ENCODE measurements at places on chromosomes 16 and 17.

GRCh38 chr17:5584383-5585286 lies at the start of gene NLRP1:
Gene NLRP1, minus strand, starts transcription at chr17:5584509. Its CDS starts 552 bp downstream, at chr17:5583957.
- DNase-seq: peak; percentile 98

DNA sequence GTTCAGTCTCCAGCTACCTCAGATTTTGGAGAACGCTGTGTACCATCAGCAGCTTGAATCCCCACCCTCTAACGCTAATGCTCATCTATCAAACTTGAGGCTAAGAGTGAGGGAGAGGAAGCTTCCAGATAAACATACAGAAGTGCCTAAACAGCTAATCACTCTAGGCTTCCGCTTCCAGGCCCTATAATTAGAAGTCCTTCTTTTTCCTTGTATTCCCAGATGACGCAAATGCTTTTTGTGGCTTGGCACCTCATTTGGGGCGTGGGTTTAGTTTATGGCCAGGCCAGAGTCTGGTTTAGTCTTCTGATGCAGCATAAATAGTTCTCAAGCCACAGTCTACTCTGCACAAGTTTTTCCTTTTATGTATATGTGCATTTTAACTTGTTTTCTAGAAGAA lies 263.4 kb downstream of the BCAS3 start:
- DNase-seq: no peak

DNA sequence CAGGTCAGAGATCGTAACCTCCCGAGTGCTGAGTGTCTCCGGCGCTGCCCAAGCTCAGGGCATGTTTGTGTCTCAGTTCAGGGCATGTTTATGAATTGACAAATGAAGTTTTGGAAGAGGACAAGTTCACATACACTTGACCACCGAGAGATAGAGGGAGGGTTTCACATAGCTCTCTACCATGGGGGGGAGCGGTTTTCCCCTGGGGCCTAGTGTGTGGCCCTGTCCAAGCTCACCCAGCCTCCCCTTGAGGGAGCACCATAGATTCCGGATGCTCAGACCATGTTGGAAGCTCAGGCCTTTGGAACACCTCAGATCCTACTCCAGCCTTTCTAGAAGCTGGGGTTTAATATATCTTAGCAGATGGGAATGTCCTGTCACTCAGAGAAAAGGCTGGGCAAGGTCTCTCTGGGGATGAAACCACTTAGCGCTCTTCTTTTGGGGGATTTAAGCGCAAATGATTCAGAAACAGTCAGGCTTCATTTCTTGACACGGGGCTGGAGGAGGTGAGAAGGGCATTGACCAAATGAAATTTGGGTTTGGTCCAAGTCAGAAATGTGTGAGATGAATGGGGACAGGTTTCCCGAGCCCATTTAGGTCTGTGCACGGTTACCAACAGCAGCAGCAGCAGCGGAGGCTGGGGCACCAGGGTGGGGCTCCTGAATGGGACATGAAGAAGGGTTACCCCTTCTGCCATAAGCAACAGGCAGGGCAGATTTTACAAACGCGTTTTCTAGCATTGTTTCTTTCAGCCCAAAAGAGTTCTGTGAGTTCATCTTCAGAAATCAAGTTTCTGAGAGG lies 96.6 kb downstream of the METRNL start:
- DNase-seq: no peak

DNA sequence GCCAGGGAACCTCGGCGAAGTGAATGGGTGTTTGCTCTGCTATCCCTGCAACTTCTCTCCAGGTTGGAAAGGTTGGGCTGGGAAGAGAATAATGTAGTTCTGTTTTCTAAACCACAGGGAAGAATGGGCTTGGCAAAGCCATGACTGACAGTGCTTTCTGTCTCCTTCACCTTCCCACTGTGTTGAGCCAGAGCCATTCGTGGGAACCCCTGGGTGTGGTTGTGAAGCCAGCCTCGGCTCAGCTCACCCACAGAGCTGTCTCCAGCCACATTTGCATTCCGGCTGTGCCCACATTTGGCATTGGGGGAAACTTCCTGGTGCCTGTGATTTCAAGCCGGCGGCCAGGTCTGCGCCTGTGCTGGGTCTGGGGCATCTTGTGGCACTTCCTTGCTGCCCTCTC lies 39.9 kb downstream of the BAIAP2 start:
- DNase-seq: no peak

DNA sequence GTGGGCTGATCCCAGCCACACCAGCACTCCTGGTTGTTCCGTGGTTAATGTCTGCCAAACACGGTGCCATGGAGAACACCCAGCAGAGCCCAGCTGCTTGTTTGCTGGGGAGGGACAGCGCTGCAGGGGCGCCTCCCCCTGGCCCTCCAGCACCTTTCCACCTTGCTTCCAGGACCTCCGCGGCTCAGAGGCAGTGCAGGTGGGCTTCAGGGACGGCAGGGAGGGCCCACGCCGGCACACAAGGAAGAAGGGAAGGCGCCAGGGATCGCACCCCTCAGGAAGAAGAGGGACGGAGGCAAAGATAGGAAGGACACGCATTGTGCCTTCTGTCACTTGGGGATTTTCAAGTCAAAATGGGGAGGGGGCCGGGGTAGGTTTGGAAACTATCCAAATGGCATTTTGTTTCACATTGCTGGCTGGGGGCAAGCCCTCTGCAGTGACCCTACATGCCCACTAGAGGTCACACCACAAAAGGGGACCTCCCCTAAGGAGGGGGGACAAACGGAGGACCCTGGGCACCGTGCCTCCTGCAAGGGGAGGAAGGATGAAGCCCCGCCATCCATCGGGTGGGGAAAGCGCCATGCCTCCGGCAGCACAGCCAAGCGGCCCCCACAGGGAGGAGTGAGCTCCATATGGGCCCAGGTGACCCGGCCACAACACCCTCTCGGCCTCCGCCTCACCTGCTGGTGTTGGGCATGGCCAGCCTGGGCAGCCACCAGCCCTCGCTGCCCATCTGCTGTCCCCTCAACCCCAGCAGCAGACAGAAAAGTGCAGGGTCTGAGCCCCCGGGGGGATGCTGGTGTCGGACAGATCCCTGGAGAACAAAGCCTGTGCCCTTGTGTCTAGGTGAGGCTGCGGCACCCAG lies 7.5 kb upstream of the C16orf95 start:
- DNase-seq: peak; percentile 50

- DNase-seq: no peak
Observed at GRCh38 chr17:50684612-50685333, 22.9 kb downstream of the ANKRD40 start.

GRCh38 chr17:56675876-56676660 lies 82.6 kb downstream of the NOG start:
- DNase-seq: no peak

GRCh38 chr16:55663765-55664677 lies 8.2 kb downstream of the SLC6A2 start:
- no peak for DNase-seq

DNA sequence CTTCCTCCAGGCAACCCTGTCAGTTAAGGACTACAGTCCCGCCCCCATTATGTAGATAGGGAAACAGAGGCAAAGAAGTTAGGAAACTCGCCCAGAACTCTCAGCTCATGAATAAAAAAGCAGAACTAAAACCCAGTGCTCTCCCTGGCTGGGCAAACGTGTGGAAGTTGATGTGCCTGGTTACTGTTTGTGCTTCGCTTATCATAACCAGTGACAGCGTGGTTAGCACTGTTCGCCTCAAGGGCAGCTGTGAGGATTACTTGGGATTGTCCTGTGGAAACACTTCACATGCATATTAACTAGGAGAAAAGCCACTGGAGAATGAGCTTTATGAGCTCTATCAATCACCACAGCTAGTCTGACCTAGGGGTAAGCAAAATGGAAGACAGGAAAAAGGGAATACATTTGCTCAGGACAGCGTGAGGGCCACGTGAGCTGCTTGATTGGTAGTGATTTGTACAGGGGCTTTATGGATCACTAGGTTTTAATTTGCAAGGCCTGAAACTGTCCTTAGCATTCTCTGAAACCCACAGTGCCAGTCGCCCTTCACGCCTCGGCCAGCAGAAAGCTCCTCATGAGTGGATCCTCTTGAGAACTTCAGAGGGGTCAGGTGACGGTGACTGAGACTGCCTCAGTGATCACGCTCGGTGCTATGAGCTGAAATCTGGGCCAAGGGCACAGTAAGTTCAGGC lies 19.9 kb downstream of the CYB5D2 start:
- DNase-seq: no peak

DNA sequence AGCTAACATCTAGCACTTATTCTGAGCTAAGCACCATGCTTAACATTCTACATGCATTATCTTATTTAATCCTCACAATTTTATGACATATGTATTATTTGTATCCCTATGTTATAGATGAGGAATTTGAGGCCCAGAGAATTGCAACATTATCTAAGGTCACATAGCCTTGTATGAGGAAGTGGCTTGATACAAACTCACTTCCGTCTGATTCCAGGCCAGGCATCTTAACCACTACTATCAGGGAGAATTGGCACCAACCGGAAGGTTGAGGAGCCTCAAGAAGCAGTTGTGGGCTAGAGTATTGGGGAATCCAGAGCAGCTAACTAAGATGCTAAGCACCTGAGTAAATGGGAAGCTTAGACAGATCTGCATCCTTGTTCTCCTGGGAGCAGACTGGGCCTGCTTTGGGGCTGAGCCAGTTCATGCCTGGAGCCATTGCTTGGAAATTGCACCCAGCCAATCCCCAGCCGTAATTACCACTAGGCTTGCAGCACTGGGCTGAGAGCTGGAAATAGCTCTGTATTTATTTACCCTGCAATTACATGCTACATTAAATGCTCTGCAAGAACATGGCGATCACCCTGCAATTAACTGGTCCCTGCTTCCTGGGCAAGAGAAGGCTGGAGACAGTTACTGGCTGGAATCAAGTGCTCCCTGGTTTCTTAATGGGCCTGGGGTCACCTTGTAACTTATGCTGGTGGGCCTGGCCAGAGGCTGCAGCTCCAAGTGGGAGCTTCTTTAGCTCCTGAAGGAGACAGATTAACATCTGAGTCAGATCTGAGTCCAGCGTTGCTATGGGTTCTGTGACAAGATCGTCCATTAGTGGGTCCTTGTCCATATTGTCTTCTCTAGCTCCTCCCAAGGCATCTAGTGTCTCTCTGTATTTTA lies 273.1 kb upstream of the CCL2 start:
- no peak for DNase-seq

DNA sequence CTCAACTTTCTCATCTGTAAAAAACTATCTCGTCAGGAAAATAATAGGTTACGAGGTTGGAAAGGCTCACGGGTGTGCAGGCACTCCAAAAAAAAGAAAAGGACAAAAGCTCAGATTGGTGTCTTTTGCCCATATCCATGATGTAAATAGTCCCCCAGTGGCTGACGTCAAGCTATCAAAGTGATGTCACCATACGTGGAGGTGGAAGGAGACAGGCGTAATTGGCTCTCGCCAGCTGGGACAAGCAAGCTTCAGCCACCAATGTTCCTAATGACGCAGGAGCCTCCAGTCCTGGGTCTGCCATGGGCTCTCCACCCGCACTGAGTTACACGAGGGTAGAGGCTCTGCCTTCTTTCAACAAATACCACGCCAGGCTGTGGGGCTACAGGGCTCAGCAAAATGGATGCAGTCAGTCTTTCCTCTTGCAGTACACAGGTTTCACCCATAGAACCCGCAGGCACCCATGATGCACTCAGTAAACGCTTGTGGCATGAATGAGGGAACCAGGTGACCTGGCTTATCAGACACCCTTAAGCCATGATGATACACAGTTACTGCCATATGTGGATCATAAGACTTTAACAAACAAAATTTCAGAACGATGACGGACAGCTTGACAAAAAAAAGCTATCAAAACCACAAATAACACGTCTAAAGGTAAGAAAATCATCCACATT lies 50.5 kb downstream of the COTL1 start:
- no peak for DNase-seq

- no peak for DNase-seq
Observed at GRCh38 chr17:35294756-35295155, 51.9 kb downstream of the SLFN5 start.

DNA sequence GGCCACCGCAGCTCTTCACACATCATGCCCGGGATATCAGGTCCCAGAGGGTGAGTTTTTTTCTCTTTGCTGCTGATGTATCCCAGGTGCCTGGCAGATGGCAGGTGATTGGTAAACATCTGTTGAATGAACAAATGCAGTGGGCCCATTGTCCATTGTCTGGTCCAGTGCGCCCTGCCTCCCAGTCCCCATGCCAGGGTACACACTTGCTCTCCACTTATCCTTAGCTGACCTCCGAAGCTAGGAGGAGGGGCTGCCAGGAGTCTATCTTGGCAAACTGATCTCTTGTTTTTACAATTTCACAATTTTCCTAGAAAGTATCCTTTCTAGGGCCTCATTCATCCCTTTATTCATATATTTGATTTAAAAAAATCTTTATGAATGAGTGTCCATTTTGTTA lies 196.0 kb downstream of the RAB11FIP4 start:
- DNase-seq: no peak

GRCh38 chr17:59666235-59666634 lies 41.0 kb downstream of the PTRH2 start:
- DNase-seq: no peak

GRCh38 chr16:79264237-79265109 lies 336.1 kb downstream of the MAF start:
- no peak for DNase-seq

- peak; percentile 49 for DNase-seq
Observed at GRCh38 chr16:88685156-88686061, 898 bp downstream of the SNAI3 start.

DNA sequence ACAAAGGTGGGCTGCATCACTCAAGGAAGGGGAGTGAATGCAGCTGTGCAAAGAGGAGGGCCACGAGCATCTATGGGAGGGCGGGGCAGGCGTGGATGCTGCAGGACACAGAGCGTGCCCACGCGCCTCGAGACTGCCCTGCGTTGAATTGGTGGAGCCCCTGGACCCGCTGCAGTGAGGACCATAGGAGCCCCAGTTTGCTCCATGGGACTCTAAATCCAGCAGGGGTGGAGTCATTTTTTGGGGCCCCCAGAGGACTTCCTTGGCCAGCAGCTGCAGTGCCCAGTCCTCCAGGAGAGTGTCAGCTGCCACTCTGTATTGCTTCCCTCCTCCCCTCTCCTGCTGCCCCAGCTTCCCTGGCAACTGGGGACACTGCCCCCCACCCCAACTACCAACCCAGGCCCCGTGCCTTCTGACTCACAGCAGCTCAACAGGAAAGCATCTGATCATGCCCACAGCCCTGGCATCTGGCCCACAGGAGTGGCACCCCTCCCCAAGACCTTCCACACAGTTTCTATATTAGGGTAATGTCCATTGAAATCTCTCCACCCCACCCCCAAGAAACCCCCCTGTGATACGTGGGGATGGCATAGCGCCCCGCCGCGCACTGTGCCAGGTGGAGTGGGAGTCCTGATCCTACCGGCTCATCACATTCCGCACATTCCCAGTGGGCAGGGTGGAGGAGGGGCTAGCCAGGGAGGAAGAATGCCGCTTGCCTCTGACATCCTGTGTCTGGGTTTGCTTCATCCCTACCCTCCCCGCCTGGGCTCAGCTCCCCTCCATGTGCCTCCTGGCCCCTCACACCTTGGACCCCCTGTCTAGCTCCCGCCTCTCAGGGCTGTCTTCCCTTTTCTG lies 27.8 kb upstream of the ITGA3 start:
- no peak for DNase-seq

DNA sequence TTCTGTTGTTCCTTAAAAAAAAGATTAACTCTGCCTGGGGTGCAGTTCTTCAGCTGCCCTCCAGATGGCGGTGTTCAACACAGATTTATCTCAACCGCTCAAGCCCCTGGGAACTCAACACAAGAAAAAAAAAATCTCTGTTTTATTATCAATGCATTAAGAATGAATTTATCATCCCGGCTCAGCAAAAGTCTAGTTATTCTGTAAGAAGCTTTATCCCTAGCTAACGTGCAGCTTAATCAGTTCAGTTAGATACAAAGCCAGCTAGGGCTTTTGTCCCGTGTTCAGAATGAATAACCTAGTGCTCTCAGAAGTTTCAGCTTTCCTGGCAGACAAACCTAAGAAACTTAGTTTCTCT lies 475.9 kb upstream of the CCL2 start:
- DNase-seq: no peak

All from T-helper 2 cell (primary cell).